ENCODE measurements at places on chromosomes 1 and 21.

DNA sequence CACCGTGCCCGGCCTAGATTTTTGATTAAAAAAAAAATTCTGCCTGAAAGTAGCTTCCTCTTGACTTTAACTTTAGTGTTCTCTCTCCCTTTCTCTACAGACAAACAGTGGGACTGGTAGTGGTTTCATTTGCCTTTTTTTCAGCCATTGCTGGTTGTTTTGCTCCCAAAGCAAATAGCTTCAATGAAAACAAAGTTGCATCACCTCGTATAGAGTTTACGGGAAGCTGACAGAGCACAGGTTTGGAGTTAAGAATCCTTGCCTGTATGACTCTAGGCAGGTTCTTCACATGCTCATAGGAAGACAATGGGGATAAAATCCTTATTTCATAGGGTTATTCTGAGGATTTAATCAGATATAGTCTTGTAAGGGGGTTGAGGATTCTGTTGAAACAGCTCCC lies 21.6 kb downstream of the AADACL4 start:
- no peak for DNase-seq

GRCh38 chr1:29674627-29675326 lies 438.5 kb downstream of the PTPRU start:
- DNase-seq, result no peak

DNA sequence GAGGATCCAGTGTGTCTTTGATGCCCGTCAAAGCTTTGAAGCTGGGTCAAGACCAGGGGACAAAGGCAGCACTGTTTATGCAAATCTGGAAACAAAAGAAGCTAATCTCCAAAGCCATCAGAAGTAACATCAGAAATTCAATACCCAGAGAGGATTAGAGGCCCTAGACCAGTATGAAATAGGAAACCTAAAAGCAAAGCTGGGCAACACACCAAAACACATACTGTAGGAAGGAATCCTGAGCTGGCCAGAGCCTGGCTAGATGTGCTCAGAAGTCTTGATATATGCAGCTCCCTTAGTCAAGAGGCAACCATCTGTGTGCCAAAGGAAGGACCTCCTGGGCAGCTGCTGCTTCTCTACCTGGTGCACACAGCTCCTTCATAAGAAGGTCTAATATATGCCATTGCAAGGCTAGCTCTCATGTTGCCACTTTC lies 12.3 kb downstream of the COLGALT2 start:
- peak; percentile 17 for DNase-seq

GRCh38 chr21:18449605-18450550 lies 46.3 kb upstream of the TMPRSS15 start:
- no peak for DNase-seq

- no peak for DNase-seq
Measured at GRCh38 chr1:24113641-24114033, 1.7 kb upstream of the MYOM3 start.

DNA sequence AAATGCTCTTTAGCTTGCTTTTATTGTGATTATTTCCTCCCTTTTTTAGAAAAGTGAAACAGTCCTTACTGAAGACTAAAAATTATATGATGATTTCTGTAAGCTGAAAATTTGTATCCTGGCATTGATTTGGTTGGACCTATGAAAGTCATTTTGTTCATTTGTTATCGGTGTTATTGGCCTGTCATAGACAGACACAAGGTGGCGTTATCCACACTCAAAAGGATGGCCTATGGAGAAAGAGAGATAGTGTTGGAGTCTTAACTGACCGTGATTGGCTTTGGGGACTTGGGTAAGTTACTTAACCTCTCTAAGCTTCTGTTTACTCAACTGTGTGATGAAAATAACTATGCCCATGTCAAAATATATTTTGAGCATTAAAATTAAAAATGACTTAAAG lies 203.6 kb upstream of the CHODL start:
- no peak for DNase-seq

- DNase-seq, result no peak
Measured at GRCh38 chr1:109619576-109620400, at the start of the genes AMPD2 and GNAT2. Gene AMPD2, plus strand, starts transcription at chr1:109619837. Its CDS starts 1,339 bp downstream, at chr1:109621176. Gene GNAT2, minus strand, starts transcription at chr1:109619616. Its CDS starts 6,746 bp downstream, at chr1:109612870.

DNA sequence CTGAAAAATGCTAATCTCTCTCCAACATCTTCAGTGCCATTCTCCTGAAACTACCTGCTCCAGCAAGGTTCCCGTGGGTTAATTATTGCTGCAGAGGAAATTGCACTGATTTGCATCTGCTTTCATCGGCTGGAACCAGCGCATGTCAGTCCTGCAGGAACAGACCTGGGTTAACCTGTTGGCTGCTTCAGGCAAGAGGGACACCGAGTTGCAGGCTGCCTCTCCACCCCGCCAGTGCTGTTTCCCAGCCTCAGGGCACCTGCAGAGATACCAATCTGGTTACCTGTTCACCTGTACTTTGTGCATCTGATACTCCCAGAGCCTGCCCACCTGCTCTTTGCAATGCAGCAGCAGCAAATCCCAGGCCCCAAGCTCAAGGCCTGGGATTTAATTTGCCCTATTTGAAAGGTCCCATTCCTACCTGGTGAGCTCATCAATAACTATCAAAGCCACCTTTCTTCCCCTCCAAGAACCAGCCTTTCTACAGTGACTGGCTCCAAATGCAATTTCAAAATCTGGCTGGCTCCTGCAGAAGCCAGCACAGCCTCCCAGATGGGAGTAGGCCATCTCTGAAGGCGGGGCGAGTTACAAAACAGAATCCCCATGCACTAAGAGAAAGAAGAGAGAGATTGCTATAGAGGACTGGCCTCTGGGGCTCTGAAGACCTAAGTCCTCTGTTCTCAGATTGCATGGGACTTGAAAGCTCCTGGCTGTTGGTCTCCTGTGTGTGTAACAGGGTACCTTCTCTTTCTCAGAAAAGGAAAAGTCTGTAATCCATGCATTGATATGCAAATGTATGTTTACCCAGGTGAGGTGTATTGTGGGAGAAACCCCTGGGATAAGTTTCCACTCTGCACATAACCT lies 67.8 kb downstream of the TOMM20 start:
- no peak for DNase-seq

DNA sequence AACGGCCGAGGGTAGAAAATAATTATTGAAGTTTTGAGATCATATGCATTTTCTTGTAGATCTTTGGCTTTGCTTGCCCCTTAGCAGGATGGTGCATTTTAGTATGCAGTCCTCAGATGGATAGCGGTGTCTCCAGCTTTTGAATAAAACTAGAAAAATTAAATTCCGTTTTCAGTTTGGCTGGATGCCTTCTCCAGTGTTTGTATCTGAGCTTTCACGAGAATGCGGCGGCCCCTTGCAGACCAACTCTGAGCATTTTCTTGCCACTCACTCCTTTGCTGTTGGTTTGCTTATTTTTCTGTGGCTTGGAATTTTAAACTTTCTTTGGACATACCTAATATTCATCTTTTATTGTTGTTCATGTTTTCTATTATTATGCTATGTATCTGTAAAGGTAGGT lies 192.6 kb downstream of the NFIA start:
- no peak for DNase-seq

DNA sequence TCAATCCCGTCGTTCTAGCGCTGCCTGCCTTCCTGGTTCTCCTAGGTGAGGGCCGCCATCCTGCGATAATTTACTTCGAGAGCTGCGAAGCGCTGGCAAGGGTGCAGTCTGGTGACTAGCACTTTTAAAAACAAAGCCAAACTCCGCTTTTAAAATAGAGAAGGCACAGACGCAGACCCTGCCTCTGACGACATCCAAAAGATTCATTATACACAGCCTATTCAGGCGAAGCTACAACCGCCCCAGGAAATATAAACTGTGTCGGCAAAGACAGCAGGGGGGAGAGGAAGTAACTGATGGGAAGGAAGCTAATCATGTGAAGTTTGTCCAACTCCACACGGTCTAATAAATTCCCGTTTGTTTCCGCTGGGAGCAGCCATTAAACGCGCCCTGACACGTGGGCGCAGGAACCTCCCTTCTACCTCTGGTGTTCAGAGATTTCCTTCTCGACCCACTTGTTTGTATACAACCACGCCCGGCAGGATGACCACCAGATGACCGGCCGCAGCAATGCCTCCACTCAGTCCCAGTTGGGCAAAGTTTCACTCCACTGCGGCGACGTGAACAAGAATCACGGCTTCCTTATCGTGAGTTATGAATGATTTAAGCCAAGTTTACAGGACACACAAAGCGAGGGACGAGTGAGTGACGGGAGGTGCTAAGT lies 1.3 kb downstream of the GNG12 start:
- no peak for DNase-seq

GRCh38 chr1:162384116-162384515 lies 2.6 kb downstream of the C1orf226 start:
- no peak for DNase-seq

DNA sequence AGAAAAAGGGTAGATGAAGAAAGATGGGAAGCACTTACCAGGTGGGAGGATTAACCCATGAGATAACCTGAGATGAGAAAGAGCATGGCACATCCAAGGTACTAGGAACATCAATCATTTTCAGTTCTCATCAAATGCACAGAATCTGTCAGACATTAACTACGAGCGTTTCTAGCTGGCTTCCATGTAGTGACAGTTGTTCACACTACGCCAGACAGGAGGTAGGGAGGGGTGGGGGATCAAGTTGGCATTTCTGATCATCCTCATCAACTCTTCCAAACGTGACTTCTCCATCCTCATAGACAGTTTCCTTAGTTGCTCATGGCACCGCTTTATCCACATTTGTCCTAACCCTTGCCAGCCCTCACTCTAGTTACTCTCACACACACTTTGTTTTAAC lies 120.2 kb downstream of the PLD5 start:
- DNase-seq, result no peak

- DNase-seq, result no peak
Measured at GRCh38 chr1:87588495-87588894, 259.8 kb downstream of the LMO4 start.

DNA sequence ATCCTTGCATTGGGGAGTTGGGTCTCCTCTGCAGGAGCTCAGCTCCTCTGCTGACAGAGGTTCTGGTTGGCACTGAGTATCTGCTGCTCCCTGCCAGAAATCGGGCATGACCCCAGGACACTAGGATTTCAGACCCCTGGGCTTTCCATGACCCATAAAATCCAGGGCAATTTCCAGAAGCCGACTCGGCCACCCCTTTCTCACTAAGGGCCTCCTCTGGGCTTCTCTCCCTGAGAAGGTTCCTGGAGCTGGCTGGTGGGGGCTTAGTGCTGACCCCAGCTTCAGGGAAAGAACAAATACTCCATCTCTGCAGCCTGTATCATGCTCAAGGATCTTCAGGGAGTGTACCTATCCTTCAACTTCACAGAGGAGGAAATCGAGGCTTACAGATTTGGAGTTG lies 603.4 kb downstream of the PTPRU start:
- no peak for DNase-seq

DNA sequence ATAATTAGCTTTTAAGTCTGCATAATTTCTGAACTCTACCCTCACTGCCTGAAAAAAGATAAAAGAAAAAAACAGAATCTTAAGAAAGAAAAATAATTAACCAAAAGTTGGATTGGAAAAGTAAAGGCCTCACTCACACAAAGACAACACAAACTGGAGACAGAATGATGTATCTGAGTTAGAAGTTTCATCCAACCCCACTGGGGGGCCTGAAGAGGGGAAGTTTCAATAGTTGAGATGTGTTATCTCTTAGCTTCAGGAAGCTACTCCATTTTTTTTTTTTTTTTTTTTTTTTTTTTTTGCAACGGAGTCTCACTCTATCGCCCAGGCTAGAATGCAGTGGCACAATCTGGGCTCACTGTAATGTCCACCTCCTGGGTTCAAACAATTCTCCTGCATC lies 19.9 kb downstream of the SYDE2 start:
- DNase-seq, result no peak

DNA sequence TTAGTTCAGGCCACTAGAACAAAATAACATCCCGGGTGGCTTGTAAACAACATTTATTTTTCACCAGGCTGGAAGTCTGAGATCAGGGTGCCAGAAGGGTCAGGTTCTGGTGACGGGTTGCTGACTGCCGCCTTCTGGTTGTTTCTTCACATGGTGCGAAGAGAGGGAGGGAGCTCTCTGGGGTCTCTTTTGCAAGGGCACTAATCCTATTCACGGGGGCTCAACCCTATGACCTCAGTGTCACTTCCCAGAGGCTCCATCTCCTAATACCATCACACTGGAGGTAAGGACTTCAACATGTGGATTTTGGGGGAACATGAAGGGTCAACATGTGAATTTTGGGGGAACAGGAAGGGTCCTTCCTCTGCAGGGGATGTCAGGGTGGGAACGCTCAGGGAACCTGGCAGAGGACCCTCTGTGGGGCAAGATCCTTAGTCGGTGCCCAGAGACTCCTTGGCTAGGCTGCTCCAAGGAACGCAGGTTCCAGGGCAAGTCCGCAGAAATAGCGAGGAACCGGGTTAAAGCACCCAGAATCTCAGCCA lies 8.7 kb upstream of the C2CD2 start:
- DNase-seq, result no peak

- no peak for DNase-seq
Measured at GRCh38 chr1:50458507-50458906, 35.3 kb upstream of the DMRTA2 start.

GRCh38 chr1:210775289-210775688 lies 358.7 kb downstream of the KCNH1 start:
- DNase-seq, result no peak

DNA sequence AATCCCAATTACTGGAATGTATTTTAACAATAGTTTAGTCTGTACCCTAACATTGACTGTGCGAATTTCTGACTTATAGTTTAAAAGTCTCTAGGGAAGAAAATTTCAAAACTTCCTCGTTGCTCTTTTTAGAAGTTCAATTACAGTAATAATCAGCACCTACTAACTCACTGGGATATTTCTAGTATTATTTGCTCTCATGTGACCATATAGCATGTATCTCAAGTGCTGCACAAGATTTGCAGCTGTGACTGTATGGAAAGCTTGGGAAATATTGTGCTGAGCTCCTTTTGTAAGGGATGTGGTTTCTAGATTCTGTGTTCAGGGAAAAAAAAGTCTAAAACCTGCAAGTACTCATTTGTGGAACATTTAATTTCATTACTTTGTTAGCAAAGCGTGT lies 153.1 kb downstream of the ST6GALNAC3 start:
- no peak for DNase-seq

- no peak for DNase-seq
Measured at GRCh38 chr1:225677350-225678124, 24.6 kb upstream of the ENAH start.

GRCh38 chr1:197360068-197360467 lies 92.0 kb downstream of the CRB1 start:
- DNase-seq, result no peak

DNA sequence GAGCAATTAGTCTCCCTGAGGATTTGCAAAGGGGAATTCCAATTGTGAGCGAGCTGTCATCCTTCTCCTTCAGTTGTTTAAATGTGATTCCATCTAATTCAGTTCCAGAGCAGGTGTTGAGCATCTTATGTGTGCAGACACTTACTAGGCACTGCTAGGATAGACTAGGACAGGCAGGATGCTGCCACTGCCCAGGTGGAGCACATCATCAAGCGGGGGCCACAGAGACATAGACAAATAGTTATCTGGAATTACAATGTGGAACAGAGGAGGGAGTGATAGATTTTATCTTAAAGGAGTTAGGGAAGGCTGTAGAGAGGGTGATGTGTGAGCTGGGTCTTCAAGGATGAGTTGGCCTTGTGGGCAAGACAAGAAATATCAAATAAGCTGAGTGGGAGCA lies 55.9 kb downstream of the CDC7 start:
- no peak for DNase-seq
